ENCODE measurements at places on chromosomes 7 and 10.

DNA sequence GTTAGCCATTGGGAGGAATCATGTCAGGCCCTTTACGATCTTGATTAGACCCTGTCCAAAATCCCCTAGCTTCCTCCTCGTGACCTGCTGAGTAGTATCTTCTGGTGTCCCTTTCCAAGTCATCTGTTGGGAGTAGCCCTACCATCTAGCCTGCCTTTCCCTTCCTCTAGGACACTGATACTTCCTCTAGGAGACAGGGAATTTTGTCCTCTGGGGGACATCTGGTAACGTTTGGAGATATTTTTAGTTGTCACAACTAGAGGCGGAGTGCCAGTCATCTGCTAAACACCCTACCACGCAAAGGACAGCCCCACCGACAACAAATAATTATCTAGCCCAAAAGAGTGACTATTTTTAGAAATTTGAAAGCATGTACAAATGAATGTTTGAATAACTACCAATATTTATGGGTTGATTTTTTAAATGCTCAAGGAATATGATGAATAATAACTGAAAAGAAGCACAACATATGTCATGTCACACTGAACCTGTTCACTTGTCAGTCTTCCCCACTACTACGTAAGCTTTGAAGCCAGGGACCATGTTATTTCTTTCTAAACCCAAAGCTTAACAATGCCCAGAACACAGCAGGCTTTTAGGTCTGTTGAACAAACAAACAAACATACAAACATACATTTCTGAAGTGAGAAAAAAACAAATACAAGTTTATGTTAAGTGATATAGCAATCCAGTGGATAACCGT, 105.9 kb downstream of the ARHGAP12 start:
- no peak overlapping the region for H3K4me3 ChIP-seq
- H3K36me3 ChIP-seq: peaks cover 2% of the 10 kb centered on the region
- no peaks in the 10 kb centered on the region for H3K27me3 ChIP-seq
- peaks cover 3% of the 10 kb centered on the region for H3K4me1 ChIP-seq
- H3K27ac ChIP-seq: no peak overlapping the region

DNA sequence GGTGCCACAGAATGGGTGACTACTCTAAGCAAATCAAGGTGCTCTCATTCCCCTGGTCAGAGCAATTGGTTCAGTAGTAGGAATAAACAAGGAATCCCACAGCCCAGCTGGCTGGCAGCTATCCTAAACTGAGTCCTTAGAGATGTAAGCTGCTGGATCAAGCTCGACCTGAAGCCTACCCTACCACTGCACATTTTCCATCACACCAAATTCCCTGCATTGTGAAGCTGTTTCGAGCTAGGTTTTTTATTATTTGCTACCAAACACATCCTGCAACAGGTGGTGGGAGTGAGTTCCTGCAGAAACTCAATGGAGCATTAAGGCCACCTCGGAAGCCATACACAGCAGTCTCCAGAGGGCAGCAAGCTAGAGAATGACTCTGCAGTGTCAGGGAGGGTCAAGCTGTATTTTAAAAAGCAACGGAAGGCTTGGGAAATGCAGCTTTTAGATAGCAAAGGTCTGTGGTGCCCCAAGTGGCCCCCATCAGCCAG, 33.7 kb upstream of the TNRC18 start:
- H3K4me1 ChIP-seq: peaks cover 2% of the 10 kb centered on the region
- no peak for DNase-seq
- H3K27me3 ChIP-seq: peaks cover 6% of the 10 kb centered on the region
- H3K27ac ChIP-seq: no peak overlapping the region
- H3K36me3 ChIP-seq: peaks cover 2% of the 10 kb centered on the region

GRCh38 chr7:105776986-105777910, 99.2 kb downstream of the ATXN7L1 start:
- no peak overlapping the region for H3K27ac ChIP-seq

DNA sequence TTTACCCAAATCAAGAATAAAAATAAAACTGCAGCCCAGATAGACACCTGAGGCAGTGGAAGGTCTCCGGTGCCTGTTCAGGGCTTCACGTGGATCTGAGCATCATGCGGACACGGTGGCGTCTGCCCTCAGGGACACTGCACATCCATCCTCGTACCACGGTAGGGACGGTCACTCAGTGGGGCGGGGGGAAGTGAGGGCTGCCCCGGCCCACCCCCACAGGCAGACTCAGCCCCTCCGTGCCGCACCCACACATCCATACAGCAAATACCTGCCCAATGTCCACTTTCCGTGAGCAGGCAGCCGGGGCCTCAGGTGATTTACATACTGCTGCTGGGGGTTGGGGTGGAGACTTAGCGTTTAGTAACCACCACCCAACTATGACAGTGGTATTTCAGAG, 207.8 kb downstream of the DIP2C start:
- no peaks in the 10 kb centered on the region for H3K36me3 ChIP-seq
- no peaks in the 10 kb centered on the region for H3K27me3 ChIP-seq
- H3K27ac ChIP-seq: no peak overlapping the region
- H3K4me3 ChIP-seq: no peak overlapping the region
- DNase-seq: no peak

GRCh38 chr7:87512906-87513305, 37.4 kb upstream of the ABCB4 start:
- H3K27ac ChIP-seq: no peak overlapping the region
- DNase-seq: no peak
- no peak overlapping the region for H3K4me3 ChIP-seq
- H3K36me3 ChIP-seq: peaks cover 14% of the 10 kb centered on the region
- H3K27me3 ChIP-seq: no peaks in the 10 kb centered on the region
- H3K4me1 ChIP-seq: peaks cover 14% of the 10 kb centered on the region

DNA sequence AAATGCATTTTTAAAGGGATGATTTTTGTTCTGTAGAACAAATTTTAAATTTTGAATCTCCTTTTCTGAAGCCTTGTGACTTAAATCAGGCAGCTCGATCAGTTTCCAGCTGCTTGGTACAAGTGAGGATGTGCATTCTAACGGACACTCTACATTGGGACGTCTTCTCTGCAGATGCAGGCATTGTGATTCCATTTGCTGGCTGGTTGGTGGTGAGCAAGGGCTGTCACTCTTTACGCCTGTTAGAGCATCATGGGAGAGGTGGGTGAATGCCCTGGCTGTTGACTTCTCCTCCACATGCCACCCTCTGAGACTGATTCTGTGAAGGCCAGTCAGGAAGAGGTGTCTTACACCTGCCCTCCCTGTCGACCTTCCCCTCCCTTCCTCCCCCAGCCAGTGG, 240.5 kb upstream of the RNF32 start:
- H3K27ac ChIP-seq: no peak overlapping the region
- peaks cover 2% of the 10 kb centered on the region for H3K4me1 ChIP-seq
- DNase-seq: no peak
- H3K27me3 ChIP-seq: peaks cover 19% of the 10 kb centered on the region

GRCh38 chr7:111470998-111471397, 91.3 kb downstream of the IMMP2L start:
- H3K4me1 ChIP-seq: no peaks in the 10 kb centered on the region
- no peak overlapping the region for H3K27ac ChIP-seq
- no peak overlapping the region for H3K4me3 ChIP-seq
- H3K27me3 ChIP-seq: no peaks in the 10 kb centered on the region
- no peak for DNase-seq

DNA sequence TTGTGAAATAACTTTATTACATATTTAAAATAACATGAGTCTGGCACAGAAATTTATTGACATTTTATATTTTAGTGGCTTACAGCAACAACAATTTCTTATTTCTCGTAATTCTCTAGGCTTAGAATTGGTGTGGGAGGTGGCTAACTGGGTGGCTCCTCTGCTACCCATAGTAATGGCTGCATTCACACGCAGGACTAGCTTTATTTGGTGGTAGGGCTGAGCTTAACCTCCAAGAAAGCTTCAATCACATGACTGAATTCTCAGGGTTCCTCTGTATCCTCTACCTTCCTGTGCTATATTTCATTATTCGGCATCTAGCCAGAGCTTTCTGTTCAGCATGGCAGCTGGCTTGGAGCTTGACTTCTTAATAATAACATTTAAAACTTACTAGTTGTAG, 138.8 kb downstream of the ZWINT start:
- H3K27me3 ChIP-seq: no peaks in the 10 kb centered on the region
- no peak for DNase-seq
- H3K4me1 ChIP-seq: no peaks in the 10 kb centered on the region
- H3K27ac ChIP-seq: no peak overlapping the region
- no peaks in the 10 kb centered on the region for H3K36me3 ChIP-seq
- H3K4me3 ChIP-seq: no peak overlapping the region

GRCh38 chr10:110211465-110211843, 4.0 kb downstream of the MXI1 start:
- peaks cover 63% of the 10 kb centered on the region for H3K4me1 ChIP-seq
- H3K36me3 ChIP-seq: peaks cover 4% of the 10 kb centered on the region
- H3K27ac ChIP-seq: peak overlapping the region; percentile 98
- H3K4me3 ChIP-seq: peak overlapping the region; percentile 98
- H3K27me3 ChIP-seq: no peaks in the 10 kb centered on the region
- no peak for DNase-seq

GRCh38 chr10:129272866-129273650, 194.0 kb upstream of the MGMT start:
- H3K36me3 ChIP-seq: peaks cover 4% of the 10 kb centered on the region
- no peak overlapping the region for H3K27ac ChIP-seq
- H3K27me3 ChIP-seq: peaks cover 6% of the 10 kb centered on the region
- H3K4me3 ChIP-seq: no peak overlapping the region
- no peak for DNase-seq

- no peaks in the 10 kb centered on the region for H3K4me1 ChIP-seq
- peaks cover 3% of the 10 kb centered on the region for H3K36me3 ChIP-seq
- no peak overlapping the region for H3K27ac ChIP-seq
- H3K27me3 ChIP-seq: no peaks in the 10 kb centered on the region
- no peak overlapping the region for H3K4me3 ChIP-seq
Measured at GRCh38 chr7:46150202-46150601, 229.1 kb upstream of the IGFBP3 start.

DNA sequence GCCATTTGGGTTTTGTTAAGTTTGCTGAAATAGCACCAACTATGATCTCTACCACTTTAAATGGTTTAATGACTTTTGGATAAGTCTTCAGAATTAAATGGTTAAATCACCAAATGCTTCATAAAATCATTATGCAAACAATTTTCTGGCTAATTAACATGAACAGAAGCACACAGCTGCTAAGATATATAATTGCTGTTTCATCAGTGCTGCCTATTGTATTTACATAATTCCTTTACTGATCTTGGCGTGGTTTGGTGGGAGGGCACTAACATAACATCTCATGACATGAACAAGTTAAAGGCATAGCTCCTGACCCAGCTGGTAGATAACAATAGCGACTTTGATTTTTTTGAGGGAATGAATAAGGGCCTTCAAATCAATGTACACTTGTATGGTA, 94.1 kb downstream of the FZD1 start:
- H3K27me3 ChIP-seq: peaks cover 4% of the 10 kb centered on the region
- H3K4me1 ChIP-seq: no peaks in the 10 kb centered on the region
- no peak for DNase-seq
- no peaks in the 10 kb centered on the region for H3K36me3 ChIP-seq

DNA sequence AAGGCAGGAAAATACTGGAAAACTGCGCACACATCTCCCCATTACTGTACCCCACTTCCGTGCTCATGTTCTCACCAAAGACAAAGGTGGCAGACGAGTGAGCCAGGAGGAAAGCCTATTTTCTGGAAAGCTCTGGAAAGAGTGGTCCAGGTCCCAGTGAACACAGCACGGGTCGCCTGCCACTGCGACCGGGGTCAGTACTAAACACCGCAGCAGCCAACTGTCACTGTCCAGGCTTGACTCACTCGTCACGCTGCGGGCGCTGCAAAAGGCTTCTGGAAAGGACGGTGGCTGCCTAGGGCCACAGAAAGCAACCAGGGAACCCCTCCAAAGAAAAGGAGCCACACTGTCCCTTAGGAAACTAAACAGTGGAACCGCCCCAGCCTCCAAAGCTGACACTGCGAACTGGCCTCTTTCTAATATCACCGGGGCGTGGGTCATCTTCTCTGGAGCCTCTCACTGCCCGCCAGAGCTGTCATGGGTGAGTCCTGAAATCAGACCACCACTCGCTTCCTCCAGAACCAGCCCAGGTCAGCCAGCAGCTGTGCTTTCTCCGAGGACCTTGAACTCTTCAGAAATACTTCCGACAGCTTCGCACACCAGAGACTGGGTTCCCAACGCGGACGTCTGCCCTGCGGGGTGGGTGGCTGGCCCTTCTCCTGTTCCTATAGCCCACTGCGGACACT, 4.0 kb downstream of the RADIL start:
- peaks cover 2% of the 10 kb centered on the region for H3K36me3 ChIP-seq
- H3K4me3 ChIP-seq: no peak overlapping the region
- DNase-seq: no peak
- no peak overlapping the region for H3K27ac ChIP-seq

DNA sequence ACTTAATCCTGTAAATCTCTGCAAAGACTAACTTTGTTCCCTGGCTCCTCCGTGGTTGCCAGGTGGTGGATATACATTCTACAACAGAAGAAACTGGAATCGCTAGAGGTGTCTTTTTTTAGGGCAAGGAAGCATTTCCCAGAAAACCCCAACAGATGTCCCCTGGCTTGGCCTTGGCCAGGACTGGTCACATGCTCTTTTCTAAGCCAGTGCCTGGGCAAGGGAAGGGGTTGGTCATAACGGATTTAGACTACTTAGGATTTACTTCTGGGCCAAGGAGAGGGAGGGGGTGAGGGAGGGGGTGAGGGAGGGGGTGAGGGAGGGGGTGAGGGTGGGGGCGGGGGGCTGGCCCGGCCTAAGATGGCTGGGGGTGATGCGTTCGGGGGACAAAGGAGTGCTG, 105.7 kb downstream of the SNX10 start:
- peaks cover 11% of the 10 kb centered on the region for H3K4me1 ChIP-seq
- no peak for DNase-seq
- H3K27me3 ChIP-seq: peaks cover 58% of the 10 kb centered on the region
- peak overlapping the region; percentile 84 for H3K4me3 ChIP-seq
- no peak overlapping the region for H3K27ac ChIP-seq

DNA sequence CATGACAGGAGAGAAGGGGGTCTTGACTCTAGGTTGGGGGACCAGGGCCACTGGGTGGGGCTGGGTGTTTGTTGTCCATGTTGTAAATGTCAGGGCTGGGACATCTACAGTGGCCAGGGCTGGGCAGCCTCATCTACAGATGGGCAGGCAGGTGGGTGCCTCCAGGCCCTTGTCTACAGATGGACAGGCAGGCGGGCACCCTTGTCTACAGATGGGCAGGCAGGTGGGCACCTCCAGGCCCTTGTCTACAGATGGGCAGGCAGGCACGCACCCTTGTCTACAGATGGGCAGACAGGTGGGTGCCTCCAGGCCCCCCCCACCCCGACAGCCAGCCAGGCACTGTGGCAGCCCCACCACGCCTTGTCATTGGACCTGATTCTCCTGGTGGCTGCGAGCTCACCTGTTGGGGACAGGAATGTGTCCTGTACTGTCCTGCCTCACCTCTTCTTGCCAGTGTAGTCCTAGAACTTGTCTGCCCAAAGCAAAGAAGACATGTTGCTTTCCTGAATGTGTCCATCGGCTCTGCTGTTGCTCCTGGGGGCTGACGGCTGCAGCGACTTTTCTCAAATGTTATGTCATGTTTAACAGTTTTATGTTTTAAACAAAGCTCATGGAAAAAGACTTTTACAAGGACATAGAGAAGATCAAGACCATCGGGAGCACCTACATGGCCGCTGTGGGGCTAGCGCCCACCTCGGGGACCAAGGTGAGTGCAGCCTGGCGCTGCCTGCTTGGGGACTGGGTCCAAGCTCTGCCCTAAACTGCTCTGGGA, 129.9 kb downstream of the ADCY1 start:
- no peaks in the 10 kb centered on the region for H3K36me3 ChIP-seq
- DNase-seq: no peak
- H3K4me3 ChIP-seq: no peak overlapping the region

- peaks cover 14% of the 10 kb centered on the region for H3K27me3 ChIP-seq
- no peaks in the 10 kb centered on the region for H3K4me1 ChIP-seq
- no peak overlapping the region for H3K4me3 ChIP-seq
- no peak overlapping the region for H3K27ac ChIP-seq
- H3K36me3 ChIP-seq: no peaks in the 10 kb centered on the region
Measured at GRCh38 chr10:113137941-113138685, 188.1 kb downstream of the TCF7L2 start.
